ENCODE measurements at places on chromosomes 5 and 9.

GRCh38 chr5:142316051-142316450 is 8.8 kb downstream of the SPRY4 start:
- DNase-seq, result peak; percentile 36

GRCh38 chr5:43301653-43302091 is 11.5 kb downstream of the HMGCS1 start:
- no peak for DNase-seq

DNA sequence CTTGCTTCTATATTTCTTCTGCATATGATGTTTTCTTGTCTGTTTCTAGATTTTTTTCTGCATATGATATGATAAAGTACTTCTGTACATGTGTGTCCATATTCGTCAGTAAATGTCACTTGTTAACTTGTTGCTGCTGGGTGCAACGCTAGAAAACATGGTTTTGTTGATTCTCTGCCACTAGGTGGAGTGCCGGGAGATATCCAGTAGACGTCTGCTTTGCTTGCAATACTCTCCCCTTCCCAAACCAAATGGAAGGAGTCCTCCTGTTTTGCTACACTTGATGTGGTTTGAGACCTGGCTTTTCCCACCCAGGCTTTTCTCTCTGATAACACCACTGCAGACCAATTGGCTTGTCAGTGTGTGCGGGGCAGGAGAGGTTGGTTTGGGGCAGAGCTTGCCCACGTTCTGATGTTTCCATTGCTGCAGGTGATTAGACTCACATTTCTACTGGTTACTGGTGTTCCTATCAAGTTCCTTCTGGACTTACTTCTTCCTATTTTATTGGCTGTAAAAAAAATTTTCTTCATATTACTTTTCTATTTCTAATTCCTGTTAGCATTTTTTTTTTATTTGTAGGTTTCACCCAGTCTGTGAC is 900.0 kb upstream of the CDH10 start:
- DNase-seq, result peak; percentile 45

GRCh38 chr5:144196612-144197011 is 25.9 kb downstream of the KCTD16 start:
- DNase-seq, result no peak

DNA sequence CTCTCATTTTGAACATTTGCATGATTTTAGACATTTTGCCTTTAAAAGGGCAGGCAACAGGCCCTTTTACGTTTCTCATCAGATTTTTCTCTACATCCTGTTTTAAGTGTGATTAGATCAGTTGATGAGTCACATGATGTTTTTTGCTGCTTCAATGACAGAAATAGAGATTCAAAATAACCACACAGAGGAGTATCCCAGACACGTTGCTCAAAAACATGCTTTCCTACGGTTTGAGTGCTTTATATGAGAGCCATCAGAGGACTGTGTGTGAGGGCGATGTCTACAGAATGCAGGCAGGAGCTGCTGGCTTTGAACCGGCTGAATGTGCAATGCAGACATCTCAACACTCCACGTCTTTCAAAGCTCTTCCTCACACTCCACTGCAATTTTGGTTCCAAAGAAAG is 42.1 kb downstream of the OTULIN start:
- no peak for DNase-seq

DNA sequence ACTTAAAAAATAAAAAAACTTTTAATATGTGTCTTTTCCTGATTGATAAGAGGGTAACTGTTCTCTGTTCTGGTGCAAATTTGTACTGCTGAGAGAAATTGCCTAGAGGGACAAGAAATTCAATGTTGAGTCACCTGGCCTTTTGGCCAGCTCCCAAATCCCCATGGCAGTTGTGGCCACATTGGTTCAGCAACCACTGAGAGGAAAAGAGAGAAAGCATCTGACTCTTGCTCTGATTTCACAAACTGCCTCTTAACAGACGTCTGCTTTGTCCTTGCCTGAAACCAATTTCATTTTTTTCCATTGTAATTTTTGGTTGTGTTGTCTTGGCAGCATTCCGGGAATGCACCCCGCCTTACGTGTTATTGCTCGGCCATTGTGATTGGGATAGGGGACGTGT is 42.4 kb downstream of the NTRK2 start:
- no peak for DNase-seq

DNA sequence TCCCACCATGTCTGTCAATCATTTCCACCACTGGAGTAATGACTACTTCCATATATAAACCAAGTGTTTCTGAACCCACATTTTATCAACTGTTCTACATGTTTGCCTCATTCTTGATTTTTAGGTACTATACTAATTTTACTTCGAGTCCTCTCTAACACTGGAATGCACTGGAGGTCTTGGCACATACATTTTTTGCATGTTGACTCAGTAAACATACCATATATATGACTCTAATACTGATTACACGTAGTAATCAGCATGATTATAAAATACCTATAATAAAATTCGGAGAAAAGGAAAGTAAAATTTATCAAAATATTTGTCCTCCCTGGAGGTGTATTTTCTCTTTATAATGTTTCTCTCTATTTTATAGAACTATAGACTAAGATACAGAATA is 621.7 kb upstream of the NUDT12 start:
- no peak for DNase-seq

- DNase-seq, result no peak
Observed at GRCh38 chr9:107161338-107161737, 121.7 kb upstream of the RAD23B start.

- DNase-seq, result no peak
Observed at GRCh38 chr5:132136906-132137305, 63.3 kb downstream of the CSF2 start.

GRCh38 chr9:114486205-114486963 is 18.9 kb downstream of the WHRN start:
- DNase-seq, result no peak

- DNase-seq, result peak; percentile 72
Observed at GRCh38 chr5:176875783-176876505, 23.2 kb downstream of the HK3 start.

DNA sequence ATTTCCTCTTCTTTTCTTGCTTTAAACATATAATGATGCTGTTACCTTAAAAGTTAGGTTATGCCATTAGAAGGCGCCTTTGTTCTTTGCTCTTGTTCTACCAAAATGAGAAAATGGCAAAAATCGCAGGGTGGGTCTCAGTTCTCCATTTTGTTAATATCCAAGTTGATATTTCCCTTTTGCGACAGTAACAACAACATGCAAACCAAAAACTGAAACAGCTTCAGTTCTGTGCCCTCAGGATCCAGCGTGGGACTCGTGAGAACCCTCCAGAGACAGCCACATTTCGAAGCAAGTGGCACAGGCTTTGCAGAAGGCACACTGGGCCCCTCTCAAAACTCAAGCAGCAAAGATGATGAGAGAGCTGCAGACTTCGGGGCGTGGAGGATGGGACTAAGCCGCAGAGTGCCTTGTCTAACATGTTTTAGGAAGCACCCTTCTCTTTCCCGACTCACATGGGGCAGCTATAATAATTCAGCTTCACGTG is 33.0 kb upstream of the LCP2 start:
- DNase-seq, result peak; percentile 62

GRCh38 chr9:71921190-71921814 is 9.9 kb downstream of the C9orf85 start:
- no peak for DNase-seq

DNA sequence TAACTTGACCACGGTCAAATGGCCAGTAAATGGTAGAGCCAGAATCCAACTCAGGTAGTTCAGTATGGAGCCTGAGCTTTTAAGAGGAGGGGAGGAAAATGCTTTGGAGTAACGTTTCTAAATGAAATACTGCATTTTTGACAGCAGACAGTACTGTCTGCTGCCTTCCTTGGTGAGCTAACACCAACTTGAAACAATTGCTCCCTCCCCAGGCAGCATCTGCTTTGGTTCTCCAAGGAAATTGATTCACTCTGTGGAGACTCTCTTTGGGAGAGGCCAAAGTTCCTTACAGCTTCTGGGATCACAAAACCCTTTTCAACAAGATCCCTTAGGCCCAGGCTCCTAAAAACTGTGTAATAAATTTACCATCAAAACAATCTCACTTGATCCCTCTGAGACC is 75.2 kb upstream of the SSBP2 start:
- no peak for DNase-seq

GRCh38 chr9:6305954-6306563 is 22.1 kb upstream of the TPD52L3 start:
- no peak for DNase-seq

DNA sequence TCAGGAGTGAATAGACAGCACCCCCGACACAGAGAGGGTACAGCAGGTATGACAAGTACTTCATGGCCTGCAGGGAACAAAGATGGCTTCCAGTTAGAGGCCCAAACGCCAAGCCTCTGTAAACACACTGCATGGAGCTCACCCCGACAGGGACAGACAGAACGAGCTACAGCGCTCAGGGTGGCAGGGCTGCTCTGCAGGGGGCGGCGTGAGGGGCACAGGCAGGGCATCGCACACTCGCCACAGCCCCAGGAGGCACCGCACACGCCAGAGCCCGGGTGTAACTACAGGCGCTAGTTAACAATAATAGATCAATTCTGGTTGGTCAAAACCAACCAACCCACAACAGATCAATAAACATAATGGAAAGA is 21.1 kb downstream of the CLPTM1L start:
- no peak for DNase-seq

GRCh38 chr5:61686491-61687257 is 354.6 kb downstream of the ZSWIM6 start:
- DNase-seq, result no peak

GRCh38 chr9:18810581-18810980 is 222.4 kb downstream of the SAXO1 start:
- DNase-seq, result no peak

DNA sequence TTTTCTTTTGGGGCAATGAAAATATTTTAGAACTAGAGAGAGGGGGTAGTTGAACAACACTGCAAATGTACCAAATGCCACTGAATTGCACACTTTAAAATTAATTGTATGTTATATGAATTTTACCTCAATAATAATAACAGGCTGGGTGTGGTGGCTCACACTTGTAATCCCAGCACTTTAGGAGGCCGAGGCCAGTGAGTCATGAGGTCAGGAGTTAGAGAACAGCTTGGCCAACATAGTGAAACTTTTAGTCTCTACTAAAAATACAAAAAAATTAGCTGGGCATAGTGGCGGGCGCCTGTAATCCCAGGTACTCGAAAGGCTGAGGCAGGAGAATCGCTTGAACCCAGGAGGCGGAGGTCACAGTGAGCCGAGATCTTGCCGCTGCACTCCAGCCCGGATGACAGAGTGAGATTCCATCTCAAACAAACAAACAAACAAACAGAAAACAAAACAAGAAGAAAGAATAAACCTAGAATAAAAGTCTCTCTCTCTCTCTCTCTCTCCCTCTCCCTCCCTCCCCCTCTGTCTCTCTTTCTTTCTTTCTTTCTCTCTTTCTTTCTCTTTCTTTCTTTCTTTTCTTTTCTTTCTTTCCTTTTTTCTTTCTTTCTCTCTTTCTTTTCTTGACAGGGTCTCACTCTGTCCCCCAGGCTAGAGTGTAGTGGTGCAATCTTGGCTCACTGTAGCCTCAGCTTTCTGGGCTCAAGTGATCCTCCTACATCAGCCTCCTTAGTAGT is 91.1 kb downstream of the BASP1 start:
- DNase-seq, result no peak
